IPS DF 6.9 (cell line): ENCODE measurements at places on chromosomes 1 and 21.
A peak's percentile ranks its signal among the peaks of the same experiment; 100 is the strongest.

GRCh38 chr1:90726986-90727480, 9.9 kb upstream of the BARHL2 start:
- no peak for DNase-seq

GRCh38 chr1:153659656-153660055, 1.2 kb downstream of the SNAPIN start:
- no peak for DNase-seq

DNA sequence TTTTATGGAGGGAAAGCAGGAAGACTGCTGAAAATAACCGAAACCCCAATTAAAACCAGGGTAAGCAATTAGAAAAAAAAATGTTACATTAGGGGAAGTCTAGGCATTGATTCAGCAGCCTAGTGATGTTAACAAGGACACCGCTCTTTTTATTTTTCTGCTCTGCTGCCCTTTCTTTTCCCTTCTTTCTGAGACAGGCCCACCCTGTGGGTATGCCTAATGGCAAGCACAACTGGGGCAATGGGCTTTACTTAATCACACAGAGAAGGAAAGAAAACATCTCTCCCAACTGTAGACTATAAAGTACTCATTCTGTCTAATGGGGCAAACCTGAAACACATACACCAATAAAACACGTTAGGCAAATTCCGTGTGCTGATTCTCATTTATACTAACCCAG, 69.6 kb downstream of the GBP6 start:
- DNase-seq = no peak

GRCh38 chr1:229972600-229973296, 94.3 kb upstream of the GALNT2 start:
- DNase-seq = peak; percentile 35

GRCh38 chr1:228339059-228339704, 67.5 kb downstream of the TRIM11 start:
- DNase-seq = no peak

GRCh38 chr21:42674351-42674940, 21.0 kb downstream of the PDE9A start:
- no peak for DNase-seq

DNA sequence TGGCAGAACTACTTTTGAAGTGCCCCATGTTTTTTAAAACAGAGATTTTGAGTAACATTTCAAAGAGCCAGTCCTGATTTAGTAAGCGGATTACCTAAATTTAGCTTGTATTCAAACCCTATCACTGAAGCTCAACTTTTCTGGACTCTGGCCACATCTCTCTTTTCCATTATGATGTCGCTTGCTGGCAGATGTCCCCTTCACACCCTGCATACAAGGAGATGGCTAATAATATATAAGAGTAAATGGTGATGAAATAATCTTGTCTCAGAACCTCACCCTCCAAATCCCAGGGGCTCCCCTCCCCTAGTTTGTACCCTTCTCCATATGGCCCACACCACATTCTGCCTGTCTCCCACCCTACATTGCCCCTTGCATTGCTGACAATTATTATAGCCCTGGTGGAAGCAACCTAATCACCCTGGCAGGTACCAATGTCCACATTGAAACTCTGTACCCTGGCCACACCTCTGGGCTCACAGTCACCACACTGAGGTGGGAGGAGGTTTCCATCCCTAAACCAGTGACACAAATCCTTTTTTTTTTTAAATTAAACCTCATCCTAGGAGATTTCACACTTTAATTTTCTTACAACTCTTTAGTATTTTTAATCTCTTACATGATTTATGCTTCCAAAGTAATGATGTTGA, 106.0 kb upstream of the SYT6 start:
- DNase-seq = no peak

GRCh38 chr1:51693419-51694155, 76.7 kb downstream of the OSBPL9 start:
- DNase-seq = no peak

GRCh38 chr1:110136911-110137310, 13.4 kb upstream of the SLC6A17 start:
- DNase-seq = no peak

DNA sequence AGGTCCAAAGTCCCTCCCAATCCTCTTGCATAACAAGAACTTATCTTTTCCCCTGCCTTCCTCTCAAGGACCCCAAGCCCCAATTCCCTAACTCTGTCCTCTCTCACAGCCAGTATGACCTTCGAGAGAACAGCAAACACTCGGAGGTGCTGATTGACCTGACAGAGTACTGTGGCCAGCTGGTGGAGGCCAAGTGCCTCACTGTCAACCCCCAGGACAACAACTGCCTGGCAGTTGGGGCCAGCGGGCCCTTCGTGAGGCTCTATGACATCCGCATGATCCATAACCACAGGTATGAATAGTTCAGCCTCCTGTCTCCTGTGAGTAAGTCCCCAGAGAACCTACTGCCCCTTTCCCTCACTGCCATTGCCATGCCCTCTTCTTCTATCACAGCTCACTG, 29.9 kb upstream of the TMEM222 start:
- no peak for DNase-seq

DNA sequence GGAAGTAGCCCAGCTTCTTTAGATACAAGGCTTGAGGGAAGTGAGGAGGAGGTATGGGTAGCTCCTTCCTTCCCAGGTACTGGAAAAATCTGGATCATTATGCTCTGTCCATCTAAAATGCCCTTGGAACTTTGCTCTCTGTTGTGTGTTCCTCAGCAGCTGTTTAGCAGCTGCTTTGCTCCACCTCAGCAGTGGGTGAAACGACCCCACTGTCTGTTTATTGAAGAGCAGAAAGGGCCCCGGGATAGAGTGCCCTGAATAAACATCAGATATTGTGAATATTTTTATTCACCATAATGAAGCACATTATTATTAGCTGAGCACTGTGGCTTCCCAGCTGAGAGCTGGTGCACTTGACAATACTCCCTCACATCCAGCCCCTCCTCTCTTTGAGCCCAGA, 237.9 kb downstream of the PBX1 start:
- DNase-seq = no peak

GRCh38 chr1:204357551-204358490, 1.9 kb downstream of the PLEKHA6 start:
- no peak for DNase-seq

- DNase-seq = no peak
These were observed 24.9 kb downstream of the ETNK2 start for GRCh38 chr1:204126956-204127355.

DNA sequence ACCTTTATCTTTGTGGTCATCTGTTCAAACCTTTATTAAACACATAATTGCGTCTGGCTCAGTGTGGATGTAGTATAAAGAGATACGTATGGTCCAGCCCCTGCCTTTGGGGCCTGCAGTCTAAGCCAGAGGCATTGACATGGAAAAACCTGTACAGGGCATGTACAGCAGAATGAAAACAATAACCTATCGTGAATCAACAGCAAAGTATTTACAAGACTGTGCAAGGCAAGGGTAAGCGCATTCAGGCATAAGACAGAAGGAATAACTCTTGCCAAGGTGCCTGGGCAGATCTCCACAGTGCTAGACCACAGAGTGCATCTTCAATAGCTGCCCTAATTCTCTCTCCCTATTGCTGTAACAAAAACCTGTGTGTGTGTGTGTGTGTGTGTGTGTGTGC, 35.5 kb downstream of the KIRREL1 start:
- DNase-seq = no peak

- DNase-seq = no peak
These were observed 27.6 kb upstream of the KCNE2 start for GRCh38 chr21:34336245-34336644.

DNA sequence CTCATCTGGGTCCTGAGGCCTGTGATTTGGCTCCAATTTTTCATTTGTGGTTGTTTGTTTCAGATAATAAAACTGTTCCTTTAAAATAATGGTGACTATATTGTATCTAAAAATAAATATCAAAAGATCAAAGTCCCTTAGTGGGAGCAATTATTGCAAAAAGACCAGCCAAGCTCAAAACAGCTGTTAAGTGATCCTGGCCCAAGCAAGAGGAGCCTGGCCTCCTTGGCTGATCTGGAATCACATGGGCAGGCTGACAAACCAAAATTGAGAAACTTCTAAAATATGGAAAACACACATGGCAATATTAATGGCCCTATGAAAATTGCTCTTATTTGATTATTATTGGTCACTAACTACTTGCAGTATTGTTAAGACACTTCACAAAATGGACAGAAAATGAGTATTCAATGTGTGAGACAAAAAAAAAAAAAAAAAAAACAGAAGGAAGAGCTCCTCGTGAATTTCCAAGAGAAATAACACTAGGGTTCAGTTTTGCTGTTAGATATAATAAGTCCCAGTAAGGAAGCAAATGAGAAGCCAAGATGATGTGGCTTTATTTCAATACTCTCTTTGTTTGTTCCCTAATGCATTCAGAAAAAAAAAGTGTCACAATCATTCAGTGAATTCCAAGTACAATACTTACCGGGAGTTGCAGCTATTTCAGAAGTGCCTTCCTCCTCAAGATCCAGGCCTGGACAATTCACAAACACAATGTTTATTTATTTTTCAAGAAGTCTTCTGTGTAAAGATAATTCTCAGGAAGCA, 105.1 kb downstream of the SEC16B start:
- DNase-seq = no peak

DNA sequence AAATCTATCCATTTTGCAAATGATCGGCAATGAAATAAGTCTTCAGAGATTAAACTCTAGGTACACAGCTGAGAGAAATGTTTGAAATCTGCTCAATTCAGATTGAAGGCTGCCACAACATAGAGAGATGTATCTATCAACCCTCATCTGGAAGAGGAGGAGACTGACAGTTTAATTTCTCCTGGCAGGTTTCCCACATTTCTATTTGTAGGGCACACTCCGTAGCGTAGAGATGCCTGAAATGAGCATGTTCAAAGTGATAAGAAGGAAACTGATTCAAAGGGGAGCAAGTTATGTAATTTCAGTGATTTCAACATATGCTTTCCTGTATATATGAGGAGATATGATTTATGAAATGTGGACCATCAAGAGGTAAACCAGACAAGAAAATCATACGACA, 44.1 kb downstream of the NIBAN1 start:
- DNase-seq = no peak

- DNase-seq = no peak
These were observed 408 bp downstream of the LMO4 start for GRCh38 chr1:87329051-87329525.

- DNase-seq = no peak
These were observed 34.9 kb upstream of the VASH2 start for GRCh38 chr1:212915245-212916091.

DNA sequence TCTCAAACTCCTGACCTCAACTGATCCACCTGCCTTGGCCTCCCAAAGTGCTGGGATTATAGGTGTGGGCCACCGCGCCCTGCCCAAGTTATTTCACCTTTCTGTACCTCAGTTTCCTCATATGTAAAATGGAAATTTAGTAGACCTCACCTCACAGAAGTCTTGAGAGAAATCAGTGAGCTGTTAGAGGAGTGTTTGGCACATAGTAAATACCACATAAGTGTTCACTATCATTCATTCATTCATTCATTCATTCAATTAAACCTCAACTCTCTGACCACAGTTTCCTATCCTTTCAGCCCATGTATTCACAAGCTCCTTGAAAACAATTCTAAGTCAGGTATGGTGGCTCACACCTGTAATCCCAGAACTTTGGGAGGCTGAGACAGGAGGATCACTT, 3.8 kb upstream of the FGR start:
- DNase-seq = no peak

DNA sequence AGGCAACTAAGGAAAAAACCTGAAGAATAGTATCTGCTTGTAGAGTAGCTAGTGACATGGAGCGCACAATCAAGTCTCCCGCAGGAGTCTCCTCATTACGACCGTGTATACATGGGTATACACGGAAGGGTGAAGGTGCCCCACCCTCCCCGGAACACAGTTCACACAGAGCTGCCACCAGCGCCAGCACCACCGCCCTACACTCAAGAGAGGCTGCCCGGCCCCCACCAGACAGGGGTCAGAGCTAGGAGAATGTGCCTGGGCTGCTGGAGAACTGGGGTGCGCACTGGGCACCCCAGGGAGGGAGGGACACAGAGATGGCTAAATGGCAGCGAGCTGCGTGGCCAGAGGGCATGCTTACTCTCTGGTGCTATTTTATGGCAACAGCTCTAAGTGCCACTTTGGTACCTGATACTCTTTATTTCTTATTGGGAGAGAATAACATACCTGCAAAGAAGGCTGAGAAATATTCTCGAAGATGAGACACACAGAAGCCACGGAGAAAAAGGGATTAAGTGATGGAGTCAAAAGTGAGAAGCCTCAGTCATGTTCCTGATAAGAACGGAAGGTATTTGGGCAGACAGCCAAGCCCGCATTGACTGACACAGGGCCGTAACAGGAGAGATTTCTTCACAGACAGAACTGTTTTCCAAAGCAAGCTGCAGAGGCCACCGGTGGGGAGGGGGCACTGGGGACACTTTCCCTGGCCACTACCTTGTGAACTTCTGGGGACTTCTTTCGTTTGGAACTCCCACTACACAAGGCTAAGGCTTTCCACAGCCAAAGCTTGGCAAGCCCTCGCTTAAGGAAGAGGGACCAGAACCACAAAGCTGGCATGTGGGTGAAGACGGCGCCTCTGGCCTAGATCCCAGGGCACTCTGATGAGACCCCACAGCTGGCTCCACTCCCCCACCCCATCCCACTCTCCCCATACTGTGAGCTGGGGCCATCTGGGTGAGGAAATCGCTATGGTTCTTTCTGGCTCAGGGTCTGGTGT, 108.0 kb downstream of the PGBD5 start:
- no peak for DNase-seq

GRCh38 chr1:34740161-34740868, 14.5 kb upstream of the GJB5 start:
- DNase-seq = no peak

DNA sequence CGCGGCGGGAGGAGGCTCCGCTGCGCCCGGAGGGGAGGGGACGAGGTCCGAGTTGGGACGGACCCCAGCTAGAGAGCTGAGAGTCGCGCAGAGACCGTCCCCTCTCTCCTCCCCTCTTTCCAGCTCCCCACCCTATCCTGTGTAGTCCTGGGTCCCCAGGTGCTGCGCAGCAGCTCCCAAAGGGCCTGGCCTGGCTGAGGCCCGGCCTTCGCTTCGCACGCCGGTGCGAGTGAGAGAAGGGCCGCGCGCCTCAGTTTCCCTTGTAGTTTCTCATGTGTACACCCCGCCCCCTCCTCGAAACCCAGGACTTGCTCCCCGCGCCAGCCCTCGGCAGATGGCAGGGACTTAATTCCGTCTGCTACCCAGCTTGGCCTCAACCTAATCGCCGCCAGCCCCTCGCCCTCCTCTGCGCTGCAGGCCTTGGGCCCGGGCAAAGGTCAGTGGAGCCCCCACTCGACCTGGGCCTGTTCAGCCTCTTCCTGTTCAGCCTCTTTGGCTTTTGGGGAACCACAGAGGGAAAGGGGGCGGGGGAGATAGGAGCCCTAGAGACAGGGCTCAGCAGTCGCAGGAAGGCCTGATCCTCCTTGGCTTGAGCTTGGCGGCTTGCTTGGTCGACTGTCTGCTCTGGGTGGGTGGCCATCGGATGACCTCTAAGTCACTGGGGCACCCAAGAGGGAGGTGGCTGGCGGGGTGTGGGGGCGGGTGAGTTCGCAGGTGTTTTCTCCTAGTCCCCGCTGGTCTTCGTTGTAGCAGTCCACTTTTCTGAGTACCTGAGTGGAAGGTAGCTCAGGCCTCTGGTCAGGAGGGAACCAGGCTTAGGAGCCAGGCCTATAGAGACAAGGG, 1.0 kb downstream of the ZNF687 start:
- DNase-seq = no peak

GRCh38 chr21:31788581-31788980, 56.7 kb upstream of the SCAF4 start:
- DNase-seq = no peak
